ENCODE measurements at places on chromosomes 3 and 15.

DNA sequence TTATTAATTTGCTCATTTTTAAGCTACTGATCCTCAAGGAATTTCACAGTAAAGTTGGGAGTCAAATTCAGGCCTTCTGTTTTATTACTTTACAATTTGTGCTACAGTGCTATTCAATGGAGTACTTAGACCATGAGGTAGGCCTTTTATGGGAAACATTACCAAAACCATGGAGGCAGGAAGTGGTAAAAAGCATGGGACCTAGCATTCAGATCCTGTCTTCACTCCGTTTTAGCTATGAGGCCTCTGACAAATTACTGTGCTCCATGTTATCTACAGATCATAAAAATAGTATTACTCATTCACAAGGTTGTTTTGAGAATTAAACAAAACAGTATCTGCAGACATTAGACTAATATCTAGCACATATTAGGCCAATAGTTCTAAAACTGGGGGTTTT, 140.6 kb upstream of the SLITRK3 start:
- DNase-seq, result no peak

- no peak for DNase-seq
Measured at GRCh38 chr3:85912980-85913379, 954.2 kb downstream of the CADM2 start.

- DNase-seq, result no peak
Measured at GRCh38 chr3:102715030-102715697, 280.3 kb downstream of the ZPLD1 start.

- no peak for DNase-seq
Measured at GRCh38 chr3:120419797-120420196, 31.0 kb downstream of the FSTL1 start.

DNA sequence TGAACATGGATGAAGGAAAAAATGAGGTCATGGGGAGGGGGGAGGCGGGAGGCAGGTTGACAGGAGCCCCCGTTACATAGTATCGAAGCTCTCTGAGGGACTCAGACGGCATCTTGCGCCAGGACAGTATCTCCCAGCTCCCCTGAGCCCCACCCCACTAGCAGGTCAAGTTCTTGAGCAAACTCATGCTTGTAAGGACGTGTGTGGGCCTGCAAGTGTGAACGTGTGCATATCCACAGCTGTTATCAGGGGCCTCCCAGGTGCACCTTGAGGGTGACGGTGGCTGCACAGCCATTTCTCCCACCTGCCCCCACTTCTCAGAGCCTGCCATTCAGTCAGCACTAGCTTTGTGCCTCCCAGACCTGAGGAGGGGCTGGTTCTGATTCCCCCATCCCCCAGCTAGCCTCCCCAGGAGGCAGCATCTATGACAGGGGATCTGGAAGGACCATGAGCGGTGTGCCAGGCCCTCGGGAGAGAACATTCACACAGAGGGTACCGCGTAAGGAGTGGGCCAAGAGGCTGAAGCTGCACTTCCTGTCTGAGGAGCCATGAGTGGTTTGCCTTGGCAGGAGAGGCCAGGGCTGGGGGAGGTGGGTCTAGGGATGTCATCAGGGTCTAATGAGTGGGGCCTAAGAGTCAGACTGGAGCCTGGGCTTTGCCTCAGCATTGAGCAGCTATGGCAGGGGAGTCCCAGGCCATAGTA, 2.9 kb downstream of the SEMA3F start:
- no peak for DNase-seq

GRCh38 chr15:39254181-39254580, 326.7 kb upstream of the THBS1 start:
- DNase-seq, result no peak

DNA sequence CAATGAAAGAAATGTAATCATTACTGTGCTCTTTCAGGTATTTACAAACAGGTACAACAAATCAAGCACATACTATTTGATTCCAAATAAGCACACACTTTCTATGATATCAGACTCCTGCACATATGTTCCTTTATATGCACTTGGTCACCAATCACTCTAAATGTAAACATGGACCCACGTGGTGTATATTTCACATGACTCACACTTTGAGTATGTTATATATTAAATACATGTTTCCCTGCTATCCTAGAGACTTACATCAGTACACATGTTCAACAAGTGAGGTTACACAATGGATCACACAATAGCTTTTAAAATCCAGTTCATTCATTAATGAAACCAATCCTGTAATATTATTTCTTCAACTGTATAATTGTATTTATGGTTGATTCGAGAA, 683.5 kb downstream of the NR2F2 start:
- no peak for DNase-seq

GRCh38 chr15:67146875-67147381, 81.5 kb downstream of the SMAD3 start:
- DNase-seq, result peak; percentile 37

DNA sequence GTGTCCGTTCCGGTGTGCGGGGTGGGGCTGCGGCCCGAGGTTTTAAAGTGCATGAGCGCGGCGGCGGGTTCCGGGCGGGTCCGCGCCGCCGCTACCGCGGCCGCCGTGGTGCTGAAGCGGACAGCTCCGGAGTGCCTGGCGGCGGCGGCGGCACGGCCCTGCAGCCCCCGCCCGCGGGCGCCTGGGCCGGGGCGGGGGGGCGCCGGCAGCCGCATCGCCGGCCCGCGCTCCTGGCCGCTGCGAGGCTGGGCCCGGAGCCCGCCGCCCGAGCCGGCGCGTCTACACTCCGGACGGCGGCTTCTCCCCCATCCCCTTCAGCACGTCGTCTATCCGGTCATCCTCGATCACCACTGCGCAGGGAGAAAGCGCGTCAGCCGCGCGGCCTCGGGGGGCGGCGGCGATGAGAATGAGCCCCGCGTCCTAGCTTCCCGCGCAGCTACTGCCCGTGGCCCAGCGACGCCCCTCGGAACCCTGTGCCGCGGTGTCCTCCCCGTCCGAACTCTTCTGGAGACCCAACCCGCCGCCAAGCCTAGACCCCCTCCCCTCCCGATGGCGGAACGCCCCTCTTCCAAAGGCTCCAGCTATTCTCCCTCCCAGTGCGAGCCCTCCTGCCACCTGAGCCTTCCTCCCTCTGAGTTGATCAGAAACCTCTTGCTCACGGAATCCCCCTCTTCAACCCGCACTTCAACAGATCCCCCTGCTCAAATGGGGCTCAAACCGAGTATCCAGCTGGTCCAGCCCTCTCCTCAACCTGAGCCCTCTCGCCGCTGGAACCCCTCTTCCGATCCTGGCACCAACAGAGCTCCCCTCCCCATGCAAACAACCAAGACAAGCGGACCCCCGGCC, 1.3 kb downstream of the CAMK2N2 start:
- DNase-seq, result peak; percentile 47

DNA sequence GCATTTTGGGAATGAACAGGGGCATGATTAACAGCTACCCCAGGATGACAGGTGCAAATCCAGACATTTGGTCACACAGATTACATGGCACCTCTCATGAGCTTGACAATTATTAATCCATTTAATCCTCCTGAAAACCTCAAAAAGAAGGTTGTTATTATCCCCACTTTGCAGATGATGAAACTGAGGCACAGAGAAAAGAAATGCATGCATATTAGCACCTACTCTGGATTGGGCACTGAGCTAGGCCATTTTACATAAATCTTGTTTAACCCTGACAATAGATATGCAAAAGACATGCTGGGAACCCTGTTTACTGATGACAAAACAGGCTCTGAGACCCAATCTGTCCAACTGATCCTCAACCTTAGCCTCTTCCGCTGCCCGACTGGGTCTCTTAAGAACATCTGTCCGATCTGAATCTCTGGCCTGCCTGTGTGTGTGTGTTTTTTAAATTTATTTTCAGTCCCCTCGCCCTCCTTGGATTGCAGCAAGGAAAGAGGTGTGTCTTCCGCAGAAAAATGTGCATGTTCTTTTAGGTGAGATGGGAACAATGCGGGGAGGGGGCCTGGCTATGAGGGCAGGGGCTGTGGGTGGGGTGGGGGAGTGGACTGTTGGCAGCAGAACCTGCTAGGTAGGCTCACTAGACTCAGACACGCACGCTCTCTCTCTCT, 162.5 kb downstream of the WNT7A start:
- no peak for DNase-seq

GRCh38 chr3:94543161-94543560, 480.3 kb downstream of the NSUN3 start:
- DNase-seq, result no peak
